ENCODE measurements at places on chromosomes 7 and 10.

DNA sequence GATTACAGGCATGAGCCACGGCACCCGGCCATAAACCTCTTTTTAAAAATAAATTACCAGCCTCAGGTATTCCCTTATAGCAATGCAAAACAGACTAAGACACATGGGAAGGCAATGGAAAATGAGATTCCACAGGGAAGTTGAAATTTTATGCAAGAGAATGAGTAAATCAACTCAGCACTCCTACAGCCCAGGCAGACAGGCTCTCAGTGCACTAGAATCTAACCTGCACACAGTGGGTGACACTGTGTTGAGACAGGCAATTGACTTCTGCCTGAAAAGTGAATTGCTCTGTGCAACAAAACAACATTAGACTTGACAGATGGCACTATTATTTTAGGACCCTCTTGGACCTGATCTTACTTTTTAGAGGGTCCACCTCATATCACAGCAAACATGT, 20.1 kb upstream of the PLEKHA1 start:
- DNase-seq, result no peak

DNA sequence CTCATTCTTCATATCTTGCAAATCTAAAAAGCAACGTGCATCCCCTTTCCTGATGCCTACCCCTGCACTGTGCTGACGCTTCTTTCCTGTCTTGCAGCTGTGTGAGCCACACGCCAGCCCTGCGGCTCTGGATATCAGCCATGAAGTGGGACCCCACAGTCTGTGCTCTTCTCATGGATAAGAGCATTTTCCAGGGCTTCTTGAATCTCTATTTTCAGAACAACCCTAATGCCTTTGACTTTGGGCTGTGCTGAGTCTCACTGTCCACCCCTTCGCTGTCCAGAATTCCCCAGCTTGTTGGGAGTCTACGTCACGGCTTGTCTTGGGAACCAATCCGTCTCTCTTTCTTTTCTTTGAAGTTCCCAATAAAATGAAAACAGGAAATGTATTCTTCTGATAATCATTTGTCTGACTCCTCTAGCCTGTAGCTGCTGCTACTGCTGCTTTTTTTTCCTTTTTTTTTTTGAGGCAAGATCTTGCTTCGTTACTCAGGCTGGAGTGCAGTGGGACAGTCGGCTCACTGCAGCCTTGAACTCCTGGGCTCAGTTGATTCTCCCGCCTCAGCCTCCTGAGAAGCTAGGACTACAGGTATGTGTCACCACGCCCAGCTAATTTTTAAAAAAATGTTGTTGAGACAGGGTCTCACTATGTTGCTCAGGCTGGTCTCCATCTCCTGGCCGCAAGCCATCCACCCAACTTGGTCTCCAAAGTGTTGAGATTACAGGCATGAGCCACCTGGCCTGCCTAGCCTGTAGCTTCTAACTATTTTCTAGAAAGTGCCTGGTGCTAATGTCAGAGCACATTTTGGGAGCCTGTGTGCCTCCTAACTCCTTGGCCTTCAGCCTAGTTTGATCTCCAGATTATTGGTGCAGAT, 30.3 kb downstream of the GSTO2 start:
- no peak for DNase-seq

GRCh38 chr7:42560866-42561265, 323.9 kb upstream of the GLI3 start:
- DNase-seq, result no peak

- DNase-seq, result no peak
Observed at GRCh38 chr10:43795093-43795492, 146.4 kb upstream of the ZNF32 start.

DNA sequence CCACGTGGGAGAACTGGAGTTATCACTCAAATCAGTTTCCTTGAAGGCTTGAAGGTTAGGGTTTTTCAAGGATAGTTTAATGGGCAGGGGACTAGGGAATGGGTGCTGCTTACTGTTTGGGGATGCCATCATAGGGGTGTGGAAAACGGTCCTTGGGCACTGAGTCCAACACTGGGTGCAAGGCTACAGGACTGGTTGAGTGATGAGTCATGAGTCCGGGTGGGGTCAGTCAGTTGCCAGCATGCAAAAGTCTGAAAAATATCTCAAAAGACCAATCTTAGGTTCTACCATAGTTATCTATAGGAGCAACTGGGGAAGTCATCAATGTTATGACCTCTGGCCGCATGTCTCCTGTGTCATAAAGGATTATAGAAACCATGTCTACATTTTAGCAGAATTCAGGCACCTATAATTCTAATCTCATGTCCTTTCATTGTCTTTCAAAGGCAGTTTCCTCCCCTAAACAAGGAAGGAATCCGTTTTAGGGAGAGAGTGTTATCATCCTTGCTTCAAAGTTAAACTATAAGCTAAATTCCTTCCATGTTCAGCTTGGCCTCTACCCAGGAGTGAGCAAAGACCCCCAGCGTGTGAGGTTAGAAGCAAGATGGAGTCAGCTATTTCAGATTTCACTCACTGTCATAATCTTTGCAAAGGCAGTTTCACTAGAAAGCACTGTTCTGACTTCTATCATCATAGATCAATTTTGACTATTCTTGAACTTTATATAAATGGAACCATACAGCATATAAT, 94.5 kb downstream of the COL26A1 start:
- no peak for DNase-seq

- no peak for DNase-seq
Observed at GRCh38 chr7:22174574-22174953, 182.4 kb downstream of the RAPGEF5 start.

GRCh38 chr10:86969421-86970041, 1.2 kb downstream of the ADIRF start:
- DNase-seq, result no peak

DNA sequence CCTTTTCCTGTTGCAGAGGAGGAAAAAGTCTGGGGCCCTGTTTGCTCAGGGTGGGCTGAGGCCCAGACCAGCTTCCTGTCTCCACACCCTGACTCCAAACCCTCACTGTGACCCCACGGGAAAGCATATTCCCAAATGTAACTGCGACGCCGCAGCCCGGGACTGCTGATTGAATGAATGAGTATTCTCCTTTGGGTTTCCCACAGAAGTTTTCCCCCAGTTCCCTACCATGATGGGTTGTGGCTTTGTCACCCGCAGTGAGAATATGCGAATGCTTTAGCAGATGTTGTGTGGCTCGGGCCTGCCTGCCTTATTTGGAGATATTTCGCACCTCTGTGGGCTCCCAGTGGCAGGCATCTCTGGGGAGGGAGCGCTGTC, 50.6 kb downstream of the MGMT start:
- DNase-seq, result no peak

- DNase-seq, result no peak
Observed at GRCh38 chr10:78729366-78729765, 339.4 kb upstream of the ZMIZ1 start.

GRCh38 chr7:86863452-86863851, 196.0 kb downstream of the ELAPOR2 start:
- no peak for DNase-seq

DNA sequence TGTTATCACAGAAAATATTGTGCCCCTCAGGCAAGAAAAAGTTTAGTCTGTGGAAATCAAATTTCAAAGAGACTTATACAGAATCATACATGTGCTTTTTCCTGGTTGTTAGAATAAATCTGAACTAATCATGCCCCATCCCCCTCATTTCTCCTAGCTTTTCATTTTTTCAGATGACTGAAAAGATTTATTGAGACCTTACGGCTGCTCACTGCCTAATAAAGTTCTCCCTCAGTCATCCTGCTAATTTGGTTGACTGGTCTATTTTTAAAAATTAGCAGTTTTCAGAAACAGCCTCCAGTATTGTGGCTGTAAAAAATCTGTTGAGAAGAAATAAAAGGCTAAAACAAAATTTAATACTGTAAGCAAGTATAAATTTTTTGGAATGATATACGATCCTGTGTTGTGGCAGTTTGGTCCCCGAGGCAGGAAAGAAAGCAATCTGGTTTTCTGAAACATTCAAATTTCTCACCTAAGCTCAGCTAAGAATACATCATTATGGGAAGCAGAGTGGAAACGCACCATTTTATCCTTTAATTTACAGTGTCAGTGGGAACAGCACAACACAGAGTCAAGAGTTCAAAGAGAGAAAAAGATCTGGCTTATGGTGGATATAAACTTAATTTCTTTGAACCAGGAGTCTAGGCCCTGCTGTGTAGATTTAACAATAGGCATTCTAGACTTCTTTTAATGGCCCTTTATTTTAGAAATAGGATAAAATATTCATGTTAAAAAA, 144.4 kb downstream of the KCND2 start:
- no peak for DNase-seq

- DNase-seq, result no peak
Observed at GRCh38 chr7:81626008-81626407, 143.8 kb downstream of the HGF start.

DNA sequence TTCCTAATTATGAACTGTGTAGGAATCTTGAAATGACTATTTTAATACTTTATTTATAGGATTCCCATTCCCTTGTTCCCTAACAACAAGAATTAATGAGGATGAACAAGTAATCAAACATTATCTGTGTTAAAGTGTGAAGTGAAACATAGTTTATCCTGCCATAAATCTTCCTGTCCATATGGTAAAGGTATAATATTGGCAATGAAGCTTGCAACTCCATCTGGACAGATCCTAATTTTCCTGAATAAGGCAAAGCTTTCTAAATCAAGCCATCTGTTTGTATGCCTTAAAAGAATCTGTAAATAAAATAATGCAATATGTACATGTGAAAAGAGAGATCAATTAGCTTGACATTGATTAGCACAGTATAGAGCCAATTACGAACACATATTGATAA, 529.0 kb downstream of the ANKRD7 start:
- DNase-seq, result no peak

- no peak for DNase-seq
Observed at GRCh38 chr7:158702944-158703343, 1.7 kb downstream of the NCAPG2 start.

DNA sequence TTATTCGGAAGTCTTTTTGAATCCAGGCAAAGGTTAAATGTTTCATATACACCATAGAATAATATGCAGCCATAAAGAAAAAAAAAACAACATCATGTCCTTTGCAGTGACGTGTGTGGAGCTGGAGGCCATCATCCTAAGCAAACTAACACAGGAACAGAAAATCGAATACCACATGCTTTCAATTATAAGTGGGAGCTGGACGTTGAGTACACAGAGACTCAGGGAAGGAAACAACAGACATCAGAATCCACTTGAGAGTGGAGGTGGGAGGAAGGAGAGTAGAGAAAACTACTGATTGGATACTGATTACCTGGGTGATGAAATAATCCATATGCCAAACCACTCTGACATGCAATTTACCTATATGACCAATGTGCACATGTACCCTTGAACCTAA, 293.4 kb downstream of the KLF6 start:
- DNase-seq, result no peak

GRCh38 chr10:77236700-77237099, 400.9 kb downstream of the KCNMA1 start:
- DNase-seq, result no peak

GRCh38 chr10:38050212-38050611, 39.7 kb downstream of the ZNF33A start:
- no peak for DNase-seq

- no peak for DNase-seq
Observed at GRCh38 chr10:117364110-117364960, 10.9 kb downstream of the PDZD8 start.

GRCh38 chr7:115724400-115725056, 306.0 kb downstream of the TFEC start:
- DNase-seq, result no peak

DNA sequence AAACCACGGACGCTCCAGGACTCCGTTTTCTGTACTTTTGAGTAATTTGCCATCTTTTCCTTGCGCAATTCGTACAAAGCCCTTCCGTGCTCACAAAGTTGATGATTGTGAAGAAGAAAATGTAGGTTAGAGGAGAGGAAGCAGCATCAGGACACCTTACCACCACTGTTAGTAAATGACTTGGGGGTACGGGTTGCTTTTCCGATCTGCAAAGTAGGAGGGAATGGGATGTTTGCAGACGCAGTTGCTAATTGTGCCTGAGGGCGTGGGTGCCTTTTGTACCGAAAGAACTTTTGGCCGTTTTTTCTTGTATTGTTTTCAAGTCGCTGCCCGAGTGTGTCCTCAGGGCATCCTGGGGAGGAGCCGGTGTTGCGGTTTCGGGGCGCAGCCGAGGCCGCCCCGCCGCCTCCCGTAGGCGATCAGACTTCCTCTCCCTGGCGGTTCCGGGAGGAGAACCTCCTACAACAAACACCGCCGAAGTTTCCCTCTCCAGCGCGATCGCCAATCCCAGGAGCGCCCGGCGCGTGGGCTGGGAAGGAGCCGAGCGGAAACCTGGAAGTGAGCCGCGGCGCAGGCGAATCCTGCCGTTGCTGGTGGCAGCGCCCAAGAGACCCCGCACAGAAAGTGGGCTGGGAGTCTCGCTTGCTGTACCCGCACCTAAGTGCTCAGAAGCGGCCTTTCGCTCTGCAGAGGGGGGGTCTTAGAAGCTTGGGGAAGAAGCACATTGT, 1.0 kb downstream of the PRR15 start:
- no peak for DNase-seq

GRCh38 chr7:43650457-43651052, 67.6 kb downstream of the STK17A start:
- no peak for DNase-seq

GRCh38 chr10:126204320-126204719, 184.0 kb downstream of the ADAM12 start:
- DNase-seq, result no peak

- no peak for DNase-seq
Observed at GRCh38 chr10:127195571-127196281, 665 bp downstream of the INSYN2A start.

DNA sequence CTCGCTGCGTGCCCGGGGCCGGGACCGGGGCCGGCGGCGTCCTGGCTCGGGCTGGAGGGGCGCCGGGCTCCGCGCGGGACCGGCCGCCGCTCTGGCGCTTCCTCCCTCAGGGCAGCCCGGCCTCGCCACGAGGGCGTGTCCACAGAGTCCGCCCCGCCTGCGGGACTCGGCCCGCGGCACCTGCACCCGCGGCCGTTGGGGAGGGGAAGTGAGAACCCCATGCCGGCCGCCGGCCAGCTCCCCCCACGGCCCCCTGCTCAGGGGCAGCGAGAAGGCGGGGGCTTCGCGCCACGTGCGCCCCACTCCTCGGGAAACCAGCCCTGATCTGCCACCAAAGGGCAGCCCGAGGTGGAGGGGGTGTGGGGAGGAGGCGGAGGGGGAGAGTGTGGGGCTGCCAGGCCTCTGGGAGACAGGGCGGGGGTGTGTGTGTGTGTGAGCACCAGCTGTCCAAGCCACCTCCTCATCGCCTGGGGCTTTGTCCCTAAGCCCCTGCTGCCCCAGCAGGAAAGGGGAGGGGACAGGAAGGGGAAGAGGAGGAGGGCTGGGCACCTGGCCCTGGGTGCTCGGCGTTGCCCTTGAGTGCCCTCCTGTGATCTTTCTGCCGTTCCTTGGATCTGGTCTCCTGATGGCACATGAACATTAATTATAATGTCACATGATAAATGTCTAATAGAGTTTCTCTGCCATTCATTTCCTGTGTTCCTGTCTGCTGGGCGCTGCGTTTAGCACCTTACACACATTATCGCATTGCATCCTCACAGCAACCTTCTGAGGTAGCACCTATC, at the start of gene PIK3AP1:
Gene PIK3AP1, minus strand, starts transcription at position 93 of the 785 bp plus-strand sequence. CDS start 120 bp downstream, outside the sequence.
- peak; percentile 17 for DNase-seq

Data from activated CD4-positive, alpha-beta T cell treated with anti-CD3 and anti-CD28 coated beads, Interleukin-2, Interleukin-4, amounts not matched to agents 100 ng/mL and 50 ng/mL, durations not matched to agents 16 hours and 8 hours (primary cell).